ENCODE measurements at places on chromosomes 11 and 22. TPM values are rescaled to one million over a fixed set of nuclear protein-coding genes. Genes with fewer than 3 reads are reported as not detected.

- DNase-seq, result no peak
Observed at GRCh38 chr22:39723463-39723862, 152.9 kb downstream of the CACNA1I start.

GRCh38 chr22:22880645-22881044, 7.0 kb upstream of the IGLL5 start:
- no peak for DNase-seq

DNA sequence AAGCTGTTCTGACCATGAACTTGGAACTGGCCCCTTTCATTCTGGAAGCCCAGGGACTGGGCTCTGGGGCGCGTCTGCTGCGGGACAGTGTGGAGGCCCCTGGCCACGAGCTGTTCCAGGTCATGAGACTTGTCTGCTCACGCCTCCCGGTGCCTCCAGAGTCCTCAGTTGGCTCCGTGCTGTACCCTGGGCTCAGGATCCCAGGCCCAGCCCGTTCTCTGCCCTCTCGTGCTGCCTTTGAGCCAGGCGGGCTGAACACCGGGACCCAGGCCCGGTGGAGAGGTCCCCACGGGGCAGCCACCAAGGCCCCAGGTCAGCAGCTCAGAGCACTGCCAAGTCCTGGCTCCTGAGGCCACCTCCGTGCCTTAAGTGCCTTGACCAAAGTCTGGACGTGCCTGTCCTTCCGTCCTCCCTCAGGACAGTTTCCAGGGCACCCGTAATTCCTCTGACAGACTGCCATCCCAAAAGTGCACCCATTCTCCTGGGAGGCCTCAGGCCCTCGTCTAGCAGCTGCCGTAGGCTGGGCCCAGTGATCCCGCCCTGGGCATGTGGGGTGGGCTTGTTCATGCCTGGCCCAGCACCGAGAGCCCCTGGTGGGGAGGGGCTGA, 36.3 kb upstream of the PPARA start:
- no peak for DNase-seq

GRCh38 chr11:73359341-73359740, 16.9 kb upstream of the RELT start:
- DNase-seq, result peak; percentile 70

- peak; percentile 84 for DNase-seq
Observed at GRCh38 chr22:41217553-41218157, 12.5 kb downstream of the L3MBTL2 start.

- no peak for DNase-seq
Observed at GRCh38 chr11:8067567-8067928, 13.5 kb upstream of the TUB start.

DNA sequence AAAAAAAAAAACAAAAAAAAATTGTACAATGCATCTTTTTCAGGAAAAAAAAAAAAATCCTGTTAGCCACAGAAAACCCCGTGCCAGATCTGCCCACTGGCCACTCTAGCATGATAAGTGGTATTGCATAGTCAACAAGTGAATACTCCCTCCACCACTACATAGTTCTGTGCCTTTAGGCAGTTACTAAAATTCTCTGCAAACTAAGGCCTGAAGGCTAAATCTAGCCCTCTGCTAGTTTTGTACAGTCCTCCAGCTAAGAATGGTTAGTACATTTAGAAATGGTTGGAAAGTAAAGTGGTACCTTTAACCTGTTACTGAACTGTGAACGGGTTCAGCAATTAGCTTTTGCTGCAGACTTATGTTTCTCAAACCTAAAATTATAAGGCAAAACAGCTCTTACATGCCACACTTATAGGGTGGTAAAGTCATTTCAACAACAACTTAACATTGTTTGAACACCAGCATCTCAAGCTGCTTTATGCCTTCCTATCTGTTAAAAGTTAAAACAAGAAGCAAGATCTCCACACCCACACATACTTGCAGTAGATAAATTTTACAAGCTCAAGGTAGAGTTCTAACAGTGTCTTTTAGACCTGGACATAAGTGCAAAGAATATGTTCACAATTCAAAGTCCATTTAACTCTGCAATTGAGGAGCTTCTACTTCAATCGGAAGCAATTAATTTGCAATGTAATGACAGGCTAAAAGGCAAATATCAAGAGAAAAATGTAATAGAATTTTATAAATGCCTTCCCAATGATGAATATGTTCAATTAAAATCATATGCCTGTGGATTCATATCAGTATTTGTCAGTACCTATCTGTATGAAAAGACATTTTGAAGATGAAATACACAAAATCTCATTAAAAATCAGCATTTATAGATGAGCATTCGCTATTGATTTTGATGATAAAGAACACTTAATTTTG, 7.3 kb downstream of the C11orf71 start:
- no peak for DNase-seq

- DNase-seq, result no peak
Observed at GRCh38 chr11:43116071-43116470, 195.7 kb upstream of the API5 start.

DNA sequence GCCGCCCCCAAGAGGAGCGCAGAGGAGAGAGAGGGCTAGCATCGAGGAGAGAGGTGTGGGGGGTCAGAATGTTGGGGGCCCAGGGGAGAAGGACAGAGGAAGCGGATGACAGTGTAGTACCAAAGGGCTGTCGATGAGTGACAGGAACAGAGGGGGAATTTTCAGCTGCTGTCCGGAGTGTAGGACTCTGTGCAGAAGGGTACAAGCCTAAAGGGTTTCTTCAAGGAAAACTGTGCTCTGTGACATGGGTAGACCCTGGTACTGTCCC, 5.3 kb upstream of the NLRP6 start:
- DNase-seq, result no peak

SULT4A1 gene
- total RNA-seq, result not detected

LRRC55 gene
- not detected for total RNA-seq

KCNJ5 gene
- 23.3 TPM for total RNA-seq

KCNJ1 gene
- not detected for total RNA-seq

ATG13 gene
- 80.2 TPM for total RNA-seq

SMTNL1 gene
- not detected for total RNA-seq

IL18 gene
- 11.1 TPM for total RNA-seq

CLTCL1 gene
- total RNA-seq, result 29.7 TPM

MGAT3 gene
- 2.9 TPM for total RNA-seq

SLC22A6 gene
- total RNA-seq, result not detected

APOBEC3F gene
- 3.4 TPM for total RNA-seq

IGHMBP2 gene
- total RNA-seq, result 8.8 TPM

DDI1 gene
- not detected for total RNA-seq

Measured in right atrium auricular region (tissue), 2 donors.